ENCODE measurements at places on chromosomes 5 and 9. TPM values are rescaled to one million over a fixed set of nuclear protein-coding genes. Genes with fewer than 3 reads are reported as not detected.

CDKN2B gene
- total RNA-seq, result 3.0 TPM

RALGPS1 gene
- total RNA-seq, result 17.0 TPM

BTNL8 gene
- not detected for total RNA-seq

SLC27A6 gene
- total RNA-seq, result 85.2 TPM

SPINK7 gene
- not detected for total RNA-seq

GPR150 gene
- total RNA-seq, result not detected

BTNL3 gene
- not detected for total RNA-seq

CAMSAP1 gene
- total RNA-seq, result 16.4 TPM

ANKDD1B gene
- 0.10 TPM for total RNA-seq

RBM22 gene
- 23.4 TPM for total RNA-seq

ECM2 gene
- 9.6 TPM for total RNA-seq

CAMK2A gene
- 25.7 TPM for total RNA-seq

LSM11 gene
- total RNA-seq, result 1.5 TPM

KIF12 gene
- not detected for total RNA-seq

NR4A3 gene
- 148 TPM for total RNA-seq

F2RL1 gene
- 0.75 TPM for total RNA-seq

ZNF454 gene
- total RNA-seq, result 1.7 TPM

FBN2 gene
- total RNA-seq, result 12.1 TPM

NDUFS4 gene
- total RNA-seq, result 193 TPM

PCDHA3 gene
- total RNA-seq, result not detected

TMEM215 gene
- not detected for total RNA-seq

CARTPT gene
- total RNA-seq, result not detected

GRAMD2B gene
- 29.1 TPM for total RNA-seq

WDR70 gene
- 26.0 TPM for total RNA-seq

TAF11L10 gene
- total RNA-seq, result not detected

IFNB1 gene
- not detected for total RNA-seq

ZNF367 gene
- 3.9 TPM for total RNA-seq

ZNF462 gene
- total RNA-seq, result 34.7 TPM

INSL6 gene
- total RNA-seq, result not detected

DDX31 gene
- 6.4 TPM for total RNA-seq

SLC36A3 gene
- total RNA-seq, result not detected

DCAF10 gene
- 20.8 TPM for total RNA-seq

TYRP1 gene
- total RNA-seq, result 105 TPM

FGF18 gene
- total RNA-seq, result 7.8 TPM

ARHGAP26 gene
- total RNA-seq, result 32.3 TPM

HRCT1 gene
- total RNA-seq, result 4.0 TPM

PROB1 gene
- total RNA-seq, result 64.8 TPM

PAEP gene
- not detected for total RNA-seq

IL13 gene
- not detected for total RNA-seq

PHF24 gene
- total RNA-seq, result 0.81 TPM

PLCXD3 gene
- 104 TPM for total RNA-seq

DNM1 gene
- 2.1 TPM for total RNA-seq

TEX48 gene
- not detected for total RNA-seq

PCDHA9 gene
- total RNA-seq, result 0.05 TPM

IFNA13 gene
- total RNA-seq, result not detected

PTAR1 gene
- total RNA-seq, result 30.2 TPM

WDR38 gene
- total RNA-seq, result not detected

SOHLH1 gene
- not detected for total RNA-seq

Measured in heart right ventricle (tissue), 16 donors.